ENCODE measurements at places on chromosomes 2 and 18. TPM values are rescaled to one million over a fixed set of nuclear protein-coding genes. Genes with fewer than 3 reads are reported as not detected.
A peak's percentile ranks its signal among the peaks of the same experiment; 100 is the strongest.

DNA sequence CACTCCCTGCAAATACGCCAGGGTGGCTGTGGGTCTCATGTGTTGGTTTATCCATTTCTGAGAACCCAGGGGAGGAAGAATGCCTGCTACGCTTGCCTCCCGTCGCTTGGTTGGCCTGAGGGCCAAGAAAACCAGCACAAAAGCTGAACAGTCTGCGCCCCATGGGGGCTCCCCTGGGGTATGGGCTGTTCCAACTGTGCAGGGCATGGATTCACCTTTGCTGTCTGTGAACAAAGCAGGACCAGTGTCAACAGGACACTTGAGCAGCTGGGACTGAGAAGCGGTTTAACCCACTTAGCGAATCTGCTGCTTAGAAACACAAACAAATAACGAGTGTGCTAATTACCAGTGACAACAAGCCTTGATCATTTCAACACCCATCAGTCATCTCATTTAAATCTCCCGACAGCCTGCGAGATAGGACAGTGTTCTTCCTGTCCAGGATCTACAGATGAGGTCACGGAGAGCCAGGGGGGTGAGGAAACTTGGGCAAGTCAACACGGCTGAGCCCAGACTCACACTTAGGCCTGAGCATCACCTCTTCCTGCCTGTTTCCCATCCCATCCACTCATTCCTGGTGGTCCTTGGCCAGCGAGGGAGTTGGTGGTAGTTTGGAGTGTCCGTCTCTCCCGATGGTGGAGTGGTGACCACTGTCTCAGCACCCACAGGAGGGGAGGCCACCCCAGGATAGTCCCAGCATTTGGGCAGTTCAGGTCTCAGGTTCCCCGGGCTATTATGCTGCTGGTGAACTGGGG, 111.6 kb upstream of the HAAO start:
- no peak for DNase-seq

DNA sequence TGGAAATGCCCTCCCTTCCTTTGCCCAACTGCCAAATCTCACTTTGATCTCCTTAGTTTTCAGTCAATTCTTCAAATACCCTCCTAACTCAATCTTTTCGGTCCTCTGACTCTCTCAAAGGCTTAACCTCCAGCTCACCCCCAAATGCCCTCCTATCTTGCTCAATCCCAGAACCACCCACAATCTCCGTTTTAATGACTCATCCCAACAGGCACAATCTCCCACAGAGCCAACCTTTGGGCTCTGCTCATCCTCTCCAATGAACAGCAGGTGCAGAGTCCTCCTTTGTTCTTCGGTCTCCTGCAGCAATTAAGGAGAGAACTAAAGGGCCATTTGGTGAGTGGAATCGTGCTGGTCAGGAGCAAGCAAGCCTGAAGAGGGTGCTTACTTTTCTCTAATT, 366.1 kb upstream of the CRIM1 start:
- no peak for DNase-seq

DNA sequence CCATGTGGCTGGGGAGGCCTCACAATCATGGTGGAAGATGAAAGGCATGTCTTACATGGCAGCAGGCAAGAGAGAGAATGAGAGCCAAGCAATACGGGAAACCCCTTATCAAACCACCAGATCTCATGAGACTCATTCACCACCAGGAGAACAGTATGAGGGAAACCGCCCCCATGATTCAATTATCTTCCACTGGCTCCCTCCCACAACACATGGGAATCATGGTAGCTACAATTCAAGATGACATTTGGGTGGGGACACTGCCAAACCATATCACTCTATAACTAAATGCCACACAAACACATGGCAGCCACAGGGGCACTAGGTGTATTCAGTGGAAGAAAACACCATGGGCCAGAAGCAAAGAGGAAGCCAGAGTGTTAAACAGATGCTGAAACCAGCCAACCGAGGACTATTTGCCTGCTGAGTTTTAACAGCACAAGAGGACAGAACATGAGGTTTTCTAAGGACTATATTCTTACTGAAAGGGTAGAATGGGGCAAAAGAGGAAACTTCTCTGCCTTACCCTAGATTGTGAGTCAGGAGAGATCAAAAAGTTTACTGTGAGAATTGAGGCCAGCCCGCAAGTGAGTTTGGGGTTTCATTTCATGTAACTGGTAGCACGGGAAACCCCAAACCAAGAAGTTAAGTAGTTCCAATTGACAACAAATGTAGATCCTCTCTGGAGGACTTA, 49.2 kb downstream of the SIGLEC15 start:
- DNase-seq, result no peak

DNA sequence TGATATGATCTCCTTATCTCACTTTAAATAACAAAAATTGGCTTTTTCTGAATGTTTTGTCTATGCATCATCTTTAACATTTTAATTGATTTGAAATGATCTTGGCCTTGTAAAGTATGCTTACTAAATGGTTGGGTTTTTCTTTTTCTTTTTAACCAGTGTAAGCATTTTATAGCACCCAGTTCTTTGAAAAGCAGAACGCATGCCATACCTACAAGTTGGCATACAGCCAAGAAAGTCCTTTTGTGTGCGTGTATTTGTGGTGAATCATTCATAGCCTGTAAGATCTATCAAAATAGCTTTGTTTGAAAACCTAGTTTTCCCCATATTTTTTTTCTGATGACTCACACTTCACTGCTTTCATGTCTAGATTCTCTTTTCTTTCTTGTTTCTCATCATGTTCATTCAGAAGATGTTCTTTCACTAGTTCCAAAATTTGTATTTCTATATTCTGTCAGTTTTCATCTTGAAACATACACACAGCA, 4.1 kb upstream of the VRK2 start:
- DNase-seq, result peak; percentile 92

DNA sequence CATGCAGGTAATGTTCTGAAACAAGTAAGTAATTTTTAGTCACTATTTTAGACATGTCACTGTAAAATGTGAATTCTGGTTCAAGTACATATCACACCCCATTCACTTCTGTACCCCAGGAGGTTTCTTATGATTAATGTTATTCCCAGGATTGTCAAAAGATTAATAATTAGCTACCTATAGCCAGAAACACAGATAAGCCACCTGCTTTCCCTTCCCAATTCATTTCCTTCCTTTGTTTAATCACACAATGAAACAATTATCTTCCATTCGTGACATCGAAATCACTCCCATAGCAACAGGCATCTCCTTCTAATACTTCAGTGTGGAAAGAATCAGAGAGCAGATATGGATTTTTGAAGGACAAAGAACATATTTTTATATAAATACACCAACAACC, 1650.3 kb upstream of the CELF4 start:
- no peak for DNase-seq

GRCh38 chr18:24552218-24552617, 91.8 kb downstream of the HRH4 start:
- no peak for DNase-seq

DNA sequence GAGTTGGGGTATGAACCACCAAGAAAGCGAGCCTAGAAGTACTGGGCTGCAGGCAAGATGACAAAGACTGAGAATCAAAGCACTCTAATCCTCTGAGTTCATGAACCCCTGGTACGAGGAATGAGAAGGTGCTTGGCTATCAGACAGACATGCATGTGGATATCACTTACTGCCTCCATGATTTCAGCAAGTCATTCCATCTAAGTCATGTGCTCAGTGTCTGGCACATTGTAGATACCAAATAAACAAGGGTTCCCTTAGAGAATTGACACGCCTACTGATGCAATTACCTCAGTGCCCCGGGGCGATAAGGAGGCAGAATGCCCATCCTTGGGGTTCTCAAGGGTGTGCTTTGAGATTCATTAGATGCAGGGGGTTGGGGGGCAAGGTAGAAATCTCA, 125.6 kb upstream of the PKDCC start:
- peak; percentile 20 for DNase-seq

DNA sequence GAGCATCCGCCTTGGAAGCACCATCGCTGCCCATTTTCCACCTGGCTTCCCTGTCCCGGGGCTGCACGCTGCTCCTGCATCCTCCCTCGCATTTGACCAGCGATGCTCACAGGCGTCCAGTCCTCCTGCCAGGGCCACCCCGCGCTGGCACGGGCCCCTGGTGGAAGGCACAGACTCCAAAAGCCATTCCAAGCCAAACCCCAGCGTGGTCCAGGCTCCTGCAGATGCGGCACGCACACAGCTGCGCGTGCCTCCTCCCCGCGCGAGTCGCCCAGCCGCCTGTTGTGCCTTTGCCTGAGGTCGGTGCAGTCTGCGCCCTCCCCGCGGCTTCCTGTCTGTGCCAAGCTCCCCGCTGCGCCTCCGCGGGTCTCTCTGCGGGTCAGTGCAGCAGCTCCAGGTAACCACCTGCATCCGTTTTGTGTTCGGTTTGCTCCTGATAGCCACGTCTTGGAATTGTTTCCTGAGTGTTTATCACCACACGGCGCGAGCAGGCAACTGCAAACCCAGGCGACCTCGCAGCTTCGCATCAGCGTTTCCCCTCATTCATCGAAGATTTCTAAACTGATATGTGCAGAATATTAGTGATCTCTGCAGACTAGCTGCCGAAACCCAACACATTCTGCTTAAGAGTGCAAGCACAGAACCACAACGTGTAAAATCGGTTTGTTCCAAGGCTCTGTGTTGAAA, 65.2 kb upstream of the SALL3 start:
- no peak for DNase-seq

- no peak for DNase-seq
These were observed 275.3 kb downstream of the RAD51AP2 start for GRCh38 chr2:17242813-17243485.

- no peak for DNase-seq
These were observed at the start of gene CPLX4 for GRCh38 chr18:59318460-59319050. Gene CPLX4 (minus strand): TSS chr18:59318649. CDS start chr18:59318462, 187 bp downstream.

Gene COL6A3
- 800 TPM for total RNA-seq

Gene POLE4
- total RNA-seq, result 135 TPM

Gene PSD4
- 1.0 TPM for total RNA-seq

Gene CELF4
- total RNA-seq, result not detected

Gene KCNG3
- not detected for total RNA-seq

Gene DLX1
- 8.2 TPM for total RNA-seq
